ENCODE measurements at places on chromosomes 6 and 20. TPM values are rescaled to one million over a fixed set of nuclear protein-coding genes. Genes with fewer than 3 reads are reported as not detected.

Gene RAMACL
- total RNA-seq: 1.8 TPM

Gene LHFPL5
- not detected for total RNA-seq

Gene THBS2
- 31.0 TPM for total RNA-seq

DNA sequence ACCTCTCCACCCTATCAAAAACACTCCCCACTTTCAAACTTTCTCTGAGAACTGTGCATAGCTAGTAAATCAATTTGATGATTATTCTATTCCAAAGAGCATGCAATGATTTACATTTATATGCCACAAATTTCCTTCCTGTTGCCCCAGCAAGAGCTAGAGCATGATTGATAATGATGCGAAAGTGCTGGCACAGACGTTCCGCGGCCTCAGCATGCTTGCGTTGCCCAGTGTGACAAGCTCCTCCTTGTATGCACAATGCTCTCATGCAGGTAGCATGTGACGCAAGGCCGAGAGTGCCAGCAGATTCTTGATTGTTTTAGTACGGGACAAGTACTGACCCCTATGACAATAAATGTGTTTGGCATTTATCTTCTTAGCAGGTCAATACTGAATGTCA is 696.3 kb upstream of the SLC35B3 start:
- H3K27ac ChIP-seq: no peak overlapping the region

DNA sequence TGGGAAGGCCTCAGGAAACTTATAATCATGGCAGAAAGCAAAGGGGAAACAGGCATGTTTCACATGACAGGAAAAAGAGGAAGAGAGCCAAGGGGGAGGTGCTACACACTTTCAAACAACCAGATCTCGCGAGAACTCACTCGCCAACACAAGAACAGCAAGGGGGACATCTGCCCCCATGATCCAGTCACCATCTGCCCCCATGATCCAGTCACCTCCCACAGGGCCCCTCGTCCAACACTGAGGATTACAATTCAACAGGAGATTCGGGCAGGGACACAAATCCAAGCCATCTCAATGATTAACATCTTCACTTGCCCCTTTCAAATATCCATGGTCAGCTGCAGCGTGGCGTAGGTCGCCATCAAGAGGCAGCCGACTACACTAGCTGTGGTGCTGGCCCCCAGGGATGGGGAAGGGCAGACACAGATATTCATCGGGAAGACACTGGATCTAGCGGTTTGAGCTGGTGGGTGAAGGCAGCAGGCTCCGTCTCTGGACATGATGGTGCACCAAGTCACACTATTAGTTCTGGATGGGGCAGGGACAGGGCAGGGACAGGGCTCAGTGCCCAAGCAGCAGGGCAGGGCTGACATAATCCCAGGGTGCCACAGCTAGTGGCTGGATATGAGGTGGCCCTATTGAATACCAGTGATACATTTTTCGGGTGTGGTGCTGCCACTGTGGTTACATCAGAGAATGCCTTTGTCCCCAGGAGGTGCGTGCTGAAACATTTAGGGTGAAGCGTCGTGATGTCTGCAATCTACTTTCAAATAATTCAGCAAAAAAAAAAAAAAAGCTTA is 31.6 kb downstream of the TUBB2B start:
- no peak overlapping the region for H3K4me3 ChIP-seq
- DNase-seq: no peak
- H3K4me1 ChIP-seq: no peaks in the 10 kb centered on the region
- H3K36me3 ChIP-seq: no peaks in the 10 kb centered on the region

GRCh38 chr20:44210406-44211176 is at the start of gene OSER1:
Gene OSER1 (minus strand): TSS chr20:44210771. CDS start chr20:44206957, 3,814 bp downstream.
- H3K27ac ChIP-seq: peak within 1 kb of the TSS; percentile 98
- H3K27me3 ChIP-seq: no peaks in the 10 kb centered on the region
- peaks cover 36% of the 10 kb centered on the region for H3K4me1 ChIP-seq
- H3K4me3 ChIP-seq: peak within 1 kb of the TSS; percentile 98
- peaks cover 8% of the 10 kb centered on the region for H3K36me3 ChIP-seq
